Stimulated activated naive CD8-positive, alpha-beta T cell treated with anti-CD3 and anti-CD28 coated beads, Interleukin-15, amount 100 ng/mL, for 72 hours (primary cell): ENCODE measurements at places on chromosomes 12 and 14.

GRCh38 chr12:124391340-124392261 lies 96.7 kb downstream of the RFLNA start:
- DNase-seq: peak; percentile 55

DNA sequence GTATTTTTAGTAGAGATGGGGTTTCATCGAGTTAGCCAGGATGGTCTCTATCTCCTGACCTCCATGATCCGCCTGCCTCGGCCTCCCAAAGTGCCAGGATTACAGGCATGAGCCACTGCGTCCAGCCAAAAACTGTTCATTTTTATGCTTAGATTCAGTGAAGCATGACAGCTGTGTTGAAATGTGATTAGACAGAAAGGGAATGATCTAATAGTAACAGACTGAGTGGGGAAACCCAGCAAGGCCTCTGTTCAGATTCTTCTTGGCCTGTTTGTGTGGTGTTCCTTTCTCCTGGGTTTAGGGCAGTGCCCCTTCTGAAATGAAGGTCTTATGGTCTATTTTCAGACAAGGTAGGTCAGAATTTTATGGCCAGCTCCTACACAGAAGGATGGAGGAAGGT lies 11.8 kb upstream of the ABCD4 start:
- DNase-seq: no peak

DNA sequence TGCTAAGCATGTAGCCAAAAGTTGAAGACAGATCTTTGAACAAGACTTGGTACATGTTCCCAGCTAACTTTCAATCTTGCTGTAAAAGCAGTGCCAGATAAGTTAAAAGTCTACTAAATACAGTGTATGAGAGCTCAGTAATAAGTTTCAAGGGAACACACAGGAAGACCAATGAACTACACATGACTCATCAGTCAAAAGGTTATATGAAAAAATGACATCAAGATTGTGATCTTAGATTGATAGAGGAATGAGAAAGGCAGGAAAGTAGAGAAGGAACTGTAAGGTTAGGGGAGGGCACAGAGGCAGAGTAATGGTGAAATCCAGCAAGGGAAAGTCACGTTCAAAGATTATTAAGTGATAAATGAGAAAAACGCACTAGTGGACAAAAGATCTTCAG lies 249.9 kb upstream of the FLRT2 start:
- DNase-seq: no peak

DNA sequence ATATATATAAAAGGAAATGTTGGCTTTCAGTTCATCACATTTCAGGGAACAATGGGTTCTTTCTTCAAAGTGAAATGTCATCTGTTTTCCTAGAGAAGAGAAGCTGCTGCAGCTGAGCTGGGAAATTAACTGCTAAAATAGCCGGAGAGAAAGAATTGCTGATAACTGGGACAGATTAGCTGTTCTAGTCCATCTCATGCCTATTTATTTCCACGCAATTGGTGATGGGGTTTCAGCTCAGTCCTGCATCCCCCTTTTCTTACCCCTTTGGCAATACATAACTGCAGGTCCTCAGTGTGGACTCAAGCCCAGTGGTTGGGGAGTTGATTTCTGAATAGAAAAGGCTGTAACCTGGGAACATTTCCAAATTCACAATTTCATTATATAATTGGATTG lies 436.9 kb upstream of the TMEM132C start:
- DNase-seq: no peak

- DNase-seq: no peak
Observed at GRCh38 chr12:26379777-26380467, 184.5 kb downstream of the SSPN start.

DNA sequence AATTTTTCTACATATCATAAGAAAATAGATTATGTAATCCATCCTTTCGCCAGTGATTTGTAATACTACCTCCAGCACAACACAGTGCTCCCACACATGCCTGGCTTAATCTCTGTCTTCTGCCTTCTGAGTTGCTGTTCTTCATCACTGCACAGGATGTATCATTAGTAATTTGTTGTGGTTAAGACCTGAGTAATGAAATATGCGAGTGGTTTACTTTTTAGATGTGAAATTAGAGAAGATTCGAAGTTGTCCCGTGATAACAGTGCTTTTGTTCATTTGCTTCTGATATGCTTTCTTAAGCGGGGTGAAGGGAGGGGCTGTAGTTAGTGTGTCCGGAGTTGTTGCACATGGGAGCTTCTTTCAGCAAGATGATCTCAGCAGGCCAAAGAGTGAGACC lies 18.1 kb downstream of the KRT85 start:
- DNase-seq: no peak

GRCh38 chr12:92175961-92176360 lies 30.3 kb upstream of the BTG1 start:
- no peak for DNase-seq

- no peak for DNase-seq
Observed at GRCh38 chr14:55130196-55130550, 1.1 kb downstream of the LGALS3 start.

DNA sequence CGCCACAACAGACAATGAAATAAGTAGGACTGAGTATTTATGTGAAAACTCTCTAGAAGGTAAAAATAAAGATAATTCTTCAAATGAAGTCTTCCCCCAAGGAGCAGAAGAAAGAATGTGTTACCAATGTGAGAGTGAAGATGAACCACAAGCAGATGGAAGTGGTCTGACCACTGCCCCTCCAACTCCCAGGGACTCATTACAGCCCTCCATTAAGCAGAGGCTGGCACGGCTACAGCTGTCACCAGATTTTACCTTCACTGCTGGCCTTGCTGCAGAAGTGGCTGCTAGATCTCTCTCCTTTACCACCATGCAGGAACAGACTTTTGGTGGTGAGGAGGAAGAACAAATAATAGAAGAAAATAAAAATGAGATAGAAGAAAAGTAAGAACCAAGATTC lies 82.7 kb downstream of the VEZT start:
- no peak for DNase-seq

DNA sequence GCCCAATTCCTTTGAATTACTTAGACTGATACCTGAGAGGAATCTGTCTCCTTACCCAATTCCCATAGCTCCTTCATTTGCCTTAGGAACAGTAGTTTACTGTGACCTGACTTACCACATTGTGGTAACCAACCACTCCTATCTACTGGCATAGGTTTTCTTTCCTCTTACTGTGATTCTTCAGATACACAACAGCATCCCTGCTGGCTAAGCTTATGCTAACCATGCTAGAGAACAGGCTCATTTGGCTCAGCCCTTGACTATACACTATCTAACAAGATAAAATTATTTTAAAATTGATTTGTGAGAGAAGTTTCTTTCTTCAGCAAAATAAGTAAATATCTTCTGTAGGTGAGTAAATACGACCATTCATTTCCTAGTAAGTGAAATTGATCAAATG lies 320.4 kb upstream of the DDHD1 start:
- DNase-seq: no peak

DNA sequence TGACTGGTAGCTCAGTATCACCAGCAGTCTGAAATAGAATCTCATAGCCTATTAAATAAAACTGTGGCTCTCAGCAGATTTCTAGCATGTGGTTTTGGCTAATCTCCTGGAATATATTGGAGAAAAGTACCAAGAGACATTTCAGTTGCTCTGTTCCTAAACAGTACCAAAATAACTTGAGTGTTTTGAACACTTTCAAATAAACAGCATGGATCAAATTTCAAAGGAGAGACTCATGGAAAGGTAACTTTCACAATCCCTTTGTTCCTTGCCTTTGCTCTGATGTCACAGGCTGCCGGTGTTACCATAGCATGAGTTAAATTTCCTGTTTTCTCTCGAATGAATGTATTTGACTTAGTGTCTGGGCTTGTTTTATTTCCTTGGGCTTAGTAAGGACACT lies 3.4 kb downstream of the ARG2 start:
- DNase-seq: no peak

DNA sequence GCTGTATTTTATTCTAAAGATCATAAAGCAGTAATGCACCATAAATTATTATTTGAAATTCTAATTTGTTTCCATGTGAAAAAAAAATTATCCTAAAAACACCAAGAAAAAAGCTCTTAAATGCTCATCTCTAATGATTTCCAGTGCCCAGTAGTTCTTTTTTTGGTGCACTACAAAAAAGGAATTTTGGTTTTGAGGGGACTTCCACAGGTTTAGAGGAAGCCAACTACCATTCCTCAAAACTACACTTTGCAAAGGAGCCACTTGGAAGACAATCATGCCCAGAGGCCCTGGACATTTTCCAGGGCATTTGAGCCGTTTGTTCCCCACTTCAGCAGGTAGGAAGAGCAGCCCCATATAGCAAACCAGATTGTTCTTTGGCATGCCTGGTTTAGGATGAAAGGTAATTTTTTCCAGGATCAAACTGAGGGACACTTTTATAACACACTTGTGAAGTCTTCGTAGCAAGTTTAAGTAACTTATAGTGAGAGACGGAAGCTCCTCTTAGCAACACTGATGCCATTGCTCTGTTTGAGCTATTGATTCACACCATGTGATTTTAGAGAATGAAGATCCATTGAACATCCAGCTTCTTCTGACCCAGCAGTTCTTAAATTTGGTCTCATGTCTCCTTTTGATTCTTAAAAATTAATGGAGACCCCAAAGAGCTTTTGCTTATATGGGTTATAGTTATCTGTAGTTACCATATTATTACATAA lies 187.9 kb downstream of the ETV6 start:
- no peak for DNase-seq

DNA sequence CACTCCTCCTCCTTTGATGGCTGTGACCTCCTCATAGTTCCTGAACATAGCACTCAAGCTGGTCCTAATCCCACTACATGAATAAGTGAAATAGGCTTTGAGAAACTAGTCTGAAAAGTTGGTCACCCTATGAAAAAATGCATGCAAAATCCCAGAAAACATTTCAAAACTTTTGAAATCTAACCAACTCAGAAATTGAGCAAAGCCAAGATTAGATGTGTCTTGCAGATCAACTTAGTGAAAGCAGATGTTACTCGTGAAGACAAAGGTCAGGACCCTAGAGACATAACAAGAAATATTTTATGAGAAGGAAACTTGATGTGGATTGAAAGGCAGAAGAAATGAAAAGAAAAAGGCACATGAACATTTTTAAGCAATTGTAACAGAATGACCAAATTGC lies 63.3 kb downstream of the TSHR start:
- DNase-seq: no peak

GRCh38 chr12:131345521-131346436 lies 365.1 kb upstream of the SFSWAP start:
- no peak for DNase-seq

DNA sequence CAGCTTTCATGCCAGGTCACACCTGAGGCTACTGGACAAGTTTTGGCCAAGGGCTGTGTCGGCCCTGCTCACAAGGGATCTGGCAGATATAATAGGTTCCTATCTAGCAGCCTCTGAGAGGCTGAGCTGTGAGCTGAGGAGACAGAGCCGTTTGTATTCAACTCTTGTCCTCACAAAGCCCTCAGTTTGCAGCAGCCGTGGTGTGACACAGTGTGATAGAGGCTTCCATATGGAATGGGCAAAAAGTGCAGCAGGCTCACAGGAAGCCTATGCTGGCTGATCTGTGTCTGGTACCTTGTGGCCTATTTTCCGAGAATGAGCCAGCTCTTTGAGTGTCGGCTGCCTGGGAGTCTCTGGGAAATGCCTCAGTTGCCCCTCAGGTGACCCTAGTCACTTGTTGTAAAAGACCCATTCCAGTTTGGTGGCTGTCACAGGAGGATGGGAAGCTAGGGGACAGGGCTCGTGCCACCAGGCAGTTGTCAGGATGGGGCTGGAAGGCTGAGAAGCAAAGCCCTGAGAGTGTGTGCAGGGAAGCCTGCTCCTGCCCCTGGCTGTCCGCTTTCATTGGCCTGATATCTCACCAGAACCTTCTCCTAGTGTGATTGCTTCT lies 16.1 kb downstream of the VRTN start:
- DNase-seq: no peak

GRCh38 chr14:31419967-31420318 lies 407 bp downstream of the HEATR5A start:
- peak; percentile 20 for DNase-seq

DNA sequence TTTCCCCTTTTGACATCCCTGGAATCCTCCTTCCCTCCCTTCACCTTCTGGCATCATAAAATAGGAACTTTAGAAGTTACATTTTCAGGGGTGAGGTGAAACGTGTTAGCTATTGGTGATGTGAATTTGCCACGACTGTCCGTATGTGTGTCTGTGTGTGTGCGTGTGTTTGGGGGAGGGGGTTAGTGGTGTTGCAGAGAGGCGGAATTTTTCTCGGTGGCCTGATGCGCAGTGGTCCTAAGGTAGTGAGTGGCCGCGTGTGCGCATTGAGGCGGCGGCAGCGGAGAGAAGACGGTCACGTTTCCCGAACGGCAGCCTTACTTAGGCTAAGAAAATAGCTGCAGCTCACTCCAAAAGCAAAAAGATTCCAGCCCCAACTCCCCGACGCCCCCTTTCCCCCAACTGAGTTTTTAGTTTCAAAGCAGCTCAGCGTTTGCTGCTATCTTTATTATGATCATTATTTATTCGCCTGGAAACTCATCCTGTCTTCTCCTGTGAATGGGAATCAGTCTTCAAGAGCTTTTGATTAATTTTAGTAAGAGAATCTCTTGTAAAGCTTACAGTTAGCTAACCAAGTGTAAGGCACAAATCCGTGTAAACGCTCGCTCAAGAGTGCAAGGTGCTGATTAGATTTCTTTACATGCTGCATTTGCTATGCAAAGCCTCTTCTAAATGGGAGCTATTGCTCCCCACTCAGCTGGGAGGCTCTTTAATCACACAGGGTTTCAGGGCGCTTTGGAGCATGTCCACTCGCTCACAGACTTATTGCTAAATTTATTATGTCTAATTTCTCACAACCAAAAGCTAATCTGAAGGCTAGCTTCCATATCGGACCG lies 4.7 kb downstream of the FLRT2 start:
- DNase-seq: no peak

GRCh38 chr12:89354612-89355067 lies 2.3 kb upstream of the DUSP6 start:
- no peak for DNase-seq

- DNase-seq: no peak
Observed at GRCh38 chr14:103719751-103720150, 4.1 kb downstream of the ZFYVE21 start.
